ENCODE measurements at places on chromosomes 6 and 20.

DNA sequence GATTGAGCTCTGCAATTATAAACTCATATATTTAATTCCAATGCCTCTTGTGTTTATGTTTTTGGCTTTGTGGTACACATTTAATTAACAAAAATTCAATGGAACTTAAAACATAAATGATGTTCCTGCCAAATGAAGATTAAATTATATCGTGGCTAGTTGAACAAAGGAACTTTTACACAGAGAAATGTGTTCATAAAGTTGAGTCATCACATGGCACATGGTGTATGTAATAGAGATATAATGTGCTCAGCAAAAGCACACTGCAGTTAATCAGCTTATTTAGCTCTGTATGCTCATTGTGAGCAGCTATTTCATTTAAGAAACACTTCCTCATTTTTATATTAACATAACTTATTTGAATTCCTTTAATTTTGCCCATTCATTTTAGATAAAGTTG, 1295.6 kb upstream of the CITED2 start:
- DNase-seq: no peak

DNA sequence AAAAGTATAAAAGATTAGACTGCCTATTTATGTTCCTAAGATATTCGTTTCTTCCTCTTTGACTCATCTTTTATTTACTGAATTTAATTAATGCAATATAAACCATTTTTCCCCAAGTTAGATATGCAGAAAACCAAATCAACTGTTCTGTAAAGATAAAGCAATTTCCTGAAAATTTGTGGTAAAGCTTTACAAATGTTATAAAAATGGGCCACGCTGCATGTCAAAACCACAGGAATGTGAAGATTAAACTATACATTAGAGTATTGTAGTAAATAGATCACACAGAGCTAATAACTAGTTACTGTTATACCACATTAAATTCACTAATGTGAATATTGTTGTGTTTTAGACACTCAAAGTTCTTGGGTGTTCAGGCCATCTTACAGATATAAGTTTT, 83.4 kb downstream of the OPN5 start:
- no peak for DNase-seq

DNA sequence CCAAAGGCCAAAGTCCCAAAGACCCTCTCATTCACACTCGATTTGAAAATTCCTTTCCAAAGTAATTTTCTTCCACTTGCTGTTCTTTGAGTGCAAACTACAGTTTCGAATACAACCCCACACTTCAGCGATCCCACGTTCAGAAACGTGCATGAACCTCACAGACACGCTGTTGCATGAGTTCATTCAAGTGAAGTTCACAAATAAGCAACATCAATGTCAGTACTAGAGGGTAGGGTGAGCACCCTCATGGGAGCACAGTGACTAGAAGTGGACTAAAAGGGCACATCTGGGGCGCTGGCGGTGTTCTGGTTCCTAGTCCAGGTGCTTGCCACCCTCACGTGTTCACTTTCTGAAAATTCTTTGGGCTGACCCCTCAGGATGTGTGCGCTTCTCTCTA, 59.0 kb downstream of the FAM50B start:
- no peak for DNase-seq

DNA sequence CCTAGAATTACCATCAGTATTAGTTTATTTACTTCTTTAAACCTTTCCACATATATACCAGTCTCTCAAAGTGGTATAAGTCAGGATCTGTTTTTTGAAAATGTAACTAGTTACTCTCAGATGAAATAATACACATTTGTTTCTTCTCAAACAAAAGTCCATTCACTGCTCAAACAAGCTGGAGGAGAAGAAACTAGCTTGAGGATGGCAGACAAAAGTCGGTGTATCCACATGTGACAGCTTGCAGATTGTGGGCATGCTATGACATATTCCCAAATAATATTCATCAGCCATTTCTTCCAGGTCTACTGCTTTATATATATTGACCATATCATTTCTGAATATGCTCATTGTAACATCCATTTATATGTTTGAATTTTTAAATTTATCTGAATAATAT, 197.4 kb upstream of the KCNQ5 start:
- DNase-seq: no peak

- no peak for DNase-seq
Measured at GRCh38 chr6:88867841-88868731, 95.3 kb downstream of the RNGTT start.

Measured in stimulated activated naive CD8-positive, alpha-beta T cell treated with anti-CD3 and anti-CD28 coated beads, Interleukin-15, amount 100 ng/mL, for 72 hours (primary cell).